ENCODE measurements at places on chromosomes 7 and 10.

DNA sequence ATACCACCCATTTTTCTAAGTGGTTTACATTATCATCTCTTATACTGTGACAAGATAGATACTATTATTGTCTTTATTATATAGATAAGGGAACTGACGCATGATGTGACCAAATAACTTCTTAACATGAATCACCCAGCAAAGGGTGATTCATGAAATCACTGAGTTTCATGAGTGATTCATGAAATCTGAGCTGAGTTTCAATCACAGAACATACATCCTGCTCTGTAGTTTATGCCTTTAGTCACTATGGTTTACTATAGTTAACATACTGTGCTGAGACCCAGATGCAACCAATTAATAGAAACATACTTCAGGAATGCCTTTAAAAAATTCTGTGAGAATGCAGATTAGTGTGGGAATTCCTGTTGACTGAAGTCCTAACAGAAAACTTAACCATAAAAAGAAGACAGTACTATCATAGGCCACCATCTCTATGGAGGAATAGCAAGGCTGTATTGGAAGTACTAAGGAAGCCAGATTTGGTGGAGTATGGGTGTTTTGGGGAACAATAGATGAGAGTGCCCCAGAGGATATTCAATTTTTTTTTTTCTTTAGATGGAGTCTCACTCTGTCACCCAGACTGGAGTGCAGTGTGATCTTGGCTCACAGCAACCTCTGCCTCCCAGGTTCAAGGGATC lies 43.1 kb upstream of the SEMA3A start:
- DNase-seq = no peak

GRCh38 chr7:30226614-30227268 lies 57.7 kb upstream of the ZNRF2 start:
- DNase-seq = peak; percentile 27

DNA sequence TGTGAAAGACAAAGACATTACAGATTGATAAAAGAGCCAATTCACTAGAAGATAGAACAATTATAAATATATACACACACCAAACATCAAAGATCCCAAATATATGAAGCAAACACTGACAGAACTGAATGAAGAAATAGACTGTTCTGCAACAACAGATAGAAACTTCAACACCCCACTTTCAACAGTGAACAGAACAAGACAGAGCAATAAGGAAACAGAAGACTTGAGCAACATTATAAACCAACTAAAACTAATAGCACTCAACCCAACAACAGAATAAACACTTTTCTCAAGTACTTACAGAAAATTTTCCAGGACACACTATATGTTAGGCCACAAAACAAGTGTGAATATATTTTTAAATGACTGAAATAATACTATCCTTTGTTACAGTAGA lies 10.9 kb downstream of the CDCA7L start:
- no peak for DNase-seq

- peak; percentile 20 for DNase-seq
These were observed 1.4 kb upstream of the ADAM8 start for GRCh38 chr10:133277993-133278576.

DNA sequence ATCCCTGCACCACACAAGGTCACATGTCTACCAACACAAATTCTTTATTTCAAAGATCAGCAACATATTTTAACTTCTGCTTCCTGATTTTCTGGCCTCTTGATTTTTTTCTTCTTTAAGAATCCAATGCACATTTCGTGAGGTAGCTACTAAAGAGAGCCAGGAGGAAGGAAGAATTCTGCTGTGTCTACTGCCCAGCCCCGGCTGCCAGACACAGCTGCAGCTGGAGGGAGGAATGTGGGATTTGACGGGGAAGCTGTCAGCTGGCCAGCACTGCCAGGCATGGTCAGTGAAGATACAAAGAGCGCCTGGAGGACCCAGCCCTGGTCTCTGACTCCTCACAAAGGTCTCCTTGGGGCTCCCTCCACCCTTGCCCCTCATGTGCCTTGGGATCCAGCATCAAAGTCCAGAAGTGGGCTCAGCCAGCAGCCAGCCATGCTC lies 6.9 kb upstream of the AOC1 start:
- no peak for DNase-seq

Data from CD4-positive, alpha-beta T cell treated with Interleukin-17A for 4 hours (primary cell).